ENCODE measurements at places on chromosomes 5 and 9.

GRCh38 chr9:84411683-84412267, 71.2 kb upstream of the SLC28A3 start:
- no peak for DNase-seq

GRCh38 chr9:99026956-99027298, 78.0 kb upstream of the TGFBR1 start:
- DNase-seq = no peak

- DNase-seq = no peak
Measured at GRCh38 chr5:125480911-125481310, 734.5 kb upstream of the ZNF608 start.

DNA sequence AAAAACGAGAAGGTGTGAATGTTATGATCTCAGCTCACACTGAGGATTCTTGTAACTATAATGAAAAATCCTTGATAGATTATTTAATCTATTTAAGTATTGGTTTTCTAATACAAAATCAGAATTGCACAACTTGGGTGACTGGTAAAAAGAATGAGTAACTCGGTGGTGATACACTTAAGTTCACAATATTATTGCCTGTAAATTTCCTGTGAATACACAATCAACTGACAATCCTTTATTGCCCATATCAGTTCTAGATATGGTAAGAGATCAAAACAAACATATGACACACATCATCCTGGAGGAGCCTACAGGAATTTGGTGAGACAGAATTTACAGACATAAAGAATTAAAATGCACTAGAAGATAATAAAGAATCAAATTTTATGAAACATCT, 14.1 kb upstream of the LURAP1L start:
- DNase-seq = no peak

DNA sequence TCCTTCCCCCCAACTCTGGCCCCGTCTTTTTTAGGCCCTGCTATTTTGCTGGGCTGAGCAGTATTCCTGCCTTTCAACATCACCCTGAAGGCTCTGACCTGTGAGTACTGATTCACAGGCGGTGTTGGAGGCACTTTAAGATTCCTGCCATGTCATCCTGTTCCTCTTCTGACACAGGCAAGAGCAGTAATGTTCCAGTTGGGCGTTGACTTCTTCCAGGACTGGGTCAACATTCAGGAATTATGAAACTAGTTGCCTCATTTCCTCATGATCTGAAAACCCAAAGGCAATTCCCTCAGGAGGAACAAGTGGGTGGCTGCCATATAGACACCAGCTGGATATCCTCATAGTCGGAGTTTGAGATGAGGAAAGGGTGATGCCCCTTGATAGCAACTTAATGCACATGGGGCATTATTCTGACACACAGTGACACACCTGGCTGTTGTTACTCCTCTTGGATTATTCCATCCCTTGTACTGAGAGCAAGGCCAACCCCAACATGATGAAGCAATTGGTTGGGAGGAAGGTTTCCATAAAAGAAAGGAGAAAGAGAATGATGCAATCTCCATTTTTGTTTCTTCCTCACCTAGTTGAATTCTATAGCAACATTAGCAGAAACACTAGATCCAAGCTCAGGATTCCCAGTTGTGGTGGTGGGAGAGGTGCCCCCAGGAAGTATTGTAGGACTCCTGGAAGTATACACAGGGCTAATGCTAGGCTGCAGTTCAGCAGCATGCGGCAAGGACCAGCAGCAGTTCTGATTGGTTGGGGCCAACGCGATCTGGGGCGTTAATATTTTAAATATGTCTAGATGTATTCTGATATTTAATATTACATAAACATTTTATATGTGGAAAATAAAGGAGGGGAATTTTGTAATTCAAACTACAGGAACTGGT, 19.6 kb upstream of the GLRX start:
- peak; percentile 80 for DNase-seq

DNA sequence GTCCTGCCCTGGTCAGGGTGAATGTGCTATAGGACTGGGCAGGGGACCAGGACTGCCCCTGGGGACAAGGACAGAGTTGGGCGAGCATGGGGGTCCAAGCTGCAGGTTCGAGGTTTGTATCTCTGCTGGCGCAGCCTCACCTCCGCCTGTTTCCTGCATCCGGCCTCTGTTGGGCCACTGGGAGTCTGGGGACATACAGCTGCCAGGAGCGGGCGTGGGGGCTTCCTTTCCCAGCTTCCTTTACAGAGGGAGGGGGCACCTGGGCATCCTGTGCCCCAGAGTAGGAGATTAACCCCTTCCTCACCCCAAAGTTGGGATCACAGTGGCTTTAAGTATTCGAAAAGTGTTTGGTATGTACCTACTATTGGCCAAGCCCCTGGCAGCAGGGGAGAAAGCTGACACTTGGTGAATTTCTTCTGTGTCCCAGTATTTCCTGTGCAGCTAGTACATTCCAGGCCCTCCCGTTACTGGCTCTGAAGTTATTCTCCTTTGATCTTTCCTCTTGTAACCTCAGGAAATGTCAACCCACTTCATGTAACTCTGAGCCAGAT, 19.0 kb downstream of the OLFML2A start:
- DNase-seq = no peak

DNA sequence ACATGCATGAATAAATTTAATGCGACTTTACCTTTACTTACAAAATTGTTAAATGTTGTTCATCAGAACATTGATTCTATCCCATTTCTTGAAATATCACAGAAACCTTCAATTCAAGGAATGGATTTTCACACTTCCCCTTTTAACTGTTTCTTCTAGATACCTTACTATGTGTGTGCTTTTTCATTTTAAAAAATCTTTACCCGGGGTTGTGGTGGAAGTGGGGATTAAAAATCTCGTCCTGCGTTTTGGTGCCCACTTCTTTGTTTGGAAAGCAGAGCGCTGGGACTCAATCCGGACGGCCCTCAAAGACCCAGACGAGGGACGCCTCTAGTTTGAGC, 5.8 kb upstream of the MEF2C start:
- DNase-seq = no peak

GRCh38 chr5:95447961-95448360, 56.8 kb downstream of the FAM81B start:
- no peak for DNase-seq

GRCh38 chr5:67037171-67037570, 159.4 kb downstream of the CD180 start:
- no peak for DNase-seq

DNA sequence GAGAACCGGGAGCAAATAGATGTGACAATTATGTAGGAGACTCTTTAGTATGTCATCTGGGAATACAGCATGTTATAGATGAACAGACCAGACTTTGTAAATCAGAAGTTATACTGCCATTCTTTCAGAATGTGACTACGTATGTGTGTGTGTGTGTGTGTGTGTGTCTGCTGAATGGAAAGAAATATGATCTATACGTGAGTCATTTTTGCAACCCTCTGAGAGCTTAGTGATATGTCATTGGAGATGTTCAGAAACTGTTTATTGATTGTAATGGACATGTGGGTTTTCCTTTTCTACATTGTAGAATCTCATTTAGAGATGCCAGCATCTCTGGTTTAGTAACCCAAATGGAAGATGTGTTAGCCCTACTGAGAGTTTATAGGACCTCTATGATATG, 731.5 kb downstream of the TLE1 start:
- DNase-seq = no peak

DNA sequence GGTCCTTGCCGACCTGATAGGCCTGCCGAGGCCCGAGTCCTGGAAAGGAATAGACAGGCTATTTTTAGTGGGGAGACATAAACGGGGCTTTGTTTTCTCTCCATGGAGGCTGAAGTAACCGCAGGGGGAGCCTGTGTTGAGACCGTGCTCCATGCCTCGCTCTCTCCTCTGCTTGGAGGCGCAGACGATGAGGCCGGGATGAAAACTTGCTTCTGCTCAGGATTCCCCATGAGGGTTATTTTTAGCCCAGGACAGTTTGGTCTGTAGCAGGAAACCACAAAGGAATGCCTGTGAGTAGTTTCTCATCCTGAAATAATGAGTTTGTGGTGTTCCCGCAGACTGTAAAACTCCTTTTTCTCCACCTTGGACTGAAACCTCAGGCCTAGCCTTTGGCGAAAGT, 81.9 kb upstream of the RARS1 start:
- DNase-seq = peak; percentile 81

GRCh38 chr9:133739408-133740280, 1.5 kb upstream of the SARDH start:
- no peak for DNase-seq

GRCh38 chr5:32887390-32887789, 176.3 kb downstream of the NPR3 start:
- no peak for DNase-seq

DNA sequence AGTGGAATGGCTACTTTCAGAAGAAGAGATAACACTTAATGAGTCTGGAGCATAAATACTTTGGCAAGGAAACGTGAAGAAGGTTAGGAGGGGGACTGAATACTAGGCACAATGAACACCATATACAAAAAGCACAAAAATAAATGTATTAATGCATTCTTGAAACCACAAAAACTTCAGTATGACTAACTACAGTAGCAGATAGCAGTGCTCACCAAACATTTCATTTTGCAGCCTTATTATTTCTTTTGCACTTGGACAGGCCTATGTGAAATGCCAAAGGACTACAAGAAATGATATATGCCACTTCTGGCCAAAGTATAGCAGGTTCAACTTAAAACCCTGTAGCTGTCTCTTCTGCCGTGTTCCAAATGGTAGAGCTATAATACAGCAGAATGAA, 26.3 kb downstream of the UBQLN1 start:
- no peak for DNase-seq

GRCh38 chr5:6397536-6398269, 19.4 kb upstream of the MED10 start:
- no peak for DNase-seq

DNA sequence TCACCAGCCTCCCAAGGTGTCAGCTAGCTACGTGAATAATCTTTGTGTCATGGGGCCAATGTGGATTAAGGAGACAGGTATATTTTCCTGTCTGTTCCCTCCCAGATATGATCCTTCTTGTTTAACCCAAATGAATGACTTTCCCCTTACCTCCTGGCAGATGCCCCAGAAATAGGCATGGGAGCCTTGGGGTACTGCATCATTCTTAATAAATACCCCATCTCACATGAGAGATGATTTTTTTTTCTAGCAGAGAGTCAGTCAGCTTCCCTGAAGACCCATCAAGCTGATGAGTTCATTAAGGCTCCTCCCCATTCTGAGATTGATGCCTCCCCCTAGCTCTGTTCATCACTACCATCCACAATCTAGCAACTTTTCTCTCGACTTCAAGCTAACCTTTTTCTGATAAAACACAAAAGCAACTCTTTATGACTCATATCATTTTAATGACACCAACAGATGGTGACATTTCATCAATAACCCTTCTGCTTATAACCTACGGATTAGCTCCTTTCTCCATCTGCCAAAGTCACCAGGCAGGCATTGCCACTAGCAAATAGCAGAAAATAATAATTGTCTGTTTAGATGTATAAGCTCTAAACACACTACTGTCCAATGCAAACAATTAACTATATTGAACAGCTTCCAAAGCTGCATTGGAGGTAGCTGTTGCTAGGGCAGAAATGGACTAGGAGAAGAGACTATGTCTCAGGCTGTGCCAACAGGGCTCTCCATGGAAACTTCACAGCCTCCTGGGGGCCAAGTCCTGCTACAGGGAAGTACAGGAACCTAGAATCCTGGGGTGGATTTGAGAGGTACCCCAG, 143.7 kb downstream of the ACER2 start:
- no peak for DNase-seq

DNA sequence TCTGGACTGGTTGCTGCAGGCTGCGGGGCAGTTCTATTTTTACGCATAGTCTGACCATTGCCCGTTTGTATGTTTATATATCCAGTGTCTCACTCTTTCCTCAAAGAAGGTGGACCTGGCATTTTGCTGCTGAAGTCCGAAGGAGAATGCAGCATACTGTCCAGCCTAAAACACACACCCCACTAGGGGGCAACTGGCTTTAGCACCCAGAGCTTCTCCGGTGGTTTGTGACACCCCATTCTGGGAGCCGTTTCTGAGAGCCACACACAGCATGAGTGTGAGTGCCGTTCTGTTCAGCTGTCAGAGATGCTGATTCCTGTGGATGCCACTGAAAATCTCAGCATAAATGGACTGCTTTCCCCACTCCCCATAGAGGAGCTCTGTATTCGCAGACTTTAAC, 290.5 kb upstream of the TAS2R1 start:
- no peak for DNase-seq

DNA sequence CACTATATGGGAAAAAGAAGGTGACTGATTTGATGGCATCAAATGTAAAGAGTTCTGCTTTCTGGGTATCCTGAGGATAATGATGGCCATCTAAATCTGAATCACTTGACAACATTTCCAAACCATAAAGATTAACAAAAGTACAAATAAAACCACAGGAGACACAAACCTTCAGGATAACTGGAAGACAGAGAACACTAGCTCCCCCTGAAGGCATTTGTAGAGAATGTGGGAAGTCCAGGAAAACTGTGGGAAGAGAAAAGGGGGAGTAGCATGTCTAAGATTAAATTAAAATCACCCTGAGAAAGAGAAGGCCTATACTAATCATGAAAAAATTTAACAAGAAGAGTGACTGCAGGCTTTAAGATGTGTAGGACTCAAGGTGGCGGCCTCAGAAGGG, 116.2 kb downstream of the PRELID2 start:
- DNase-seq = no peak

DNA sequence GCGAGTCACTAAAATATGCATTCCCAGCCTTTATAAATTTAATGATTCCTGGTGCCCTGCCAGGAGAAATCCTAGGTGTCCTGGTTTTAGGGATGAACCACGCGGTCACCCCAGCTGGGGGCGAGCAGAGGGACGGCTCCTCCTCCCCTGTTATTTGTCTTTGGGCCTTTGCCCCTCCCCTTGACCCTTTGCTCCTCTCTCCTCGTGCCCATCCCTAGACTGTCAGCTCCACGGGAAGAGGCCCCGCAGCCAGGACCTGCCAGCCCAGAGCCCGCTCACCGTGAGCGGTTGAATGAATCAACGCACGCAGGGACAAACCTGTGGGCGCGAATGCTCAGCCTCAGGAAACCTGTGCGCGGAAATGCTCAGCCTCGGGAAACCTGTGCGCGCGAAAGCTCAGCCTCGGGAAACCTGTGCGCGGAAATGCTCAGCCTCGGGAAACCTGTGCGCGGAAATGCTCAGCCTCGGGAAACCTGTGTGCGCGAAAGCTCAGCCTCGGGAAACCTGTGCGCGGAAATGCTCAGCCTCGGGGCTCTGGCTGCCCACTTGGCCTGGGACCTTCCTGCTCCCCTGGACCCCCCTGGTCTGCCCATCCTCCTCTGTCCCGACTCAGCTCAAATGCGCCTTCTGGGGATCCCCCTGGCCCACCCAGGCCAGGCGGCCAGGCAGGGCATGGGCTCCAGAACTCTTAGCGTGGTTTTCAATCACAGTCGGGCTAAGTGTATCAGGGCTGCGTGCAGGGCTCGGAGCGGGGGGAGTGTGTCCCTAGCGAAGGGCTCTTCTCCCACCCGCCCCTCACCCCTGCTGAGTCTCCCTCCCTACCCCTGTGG, 140.5 kb upstream of the COL5A1 start:
- no peak for DNase-seq

DNA sequence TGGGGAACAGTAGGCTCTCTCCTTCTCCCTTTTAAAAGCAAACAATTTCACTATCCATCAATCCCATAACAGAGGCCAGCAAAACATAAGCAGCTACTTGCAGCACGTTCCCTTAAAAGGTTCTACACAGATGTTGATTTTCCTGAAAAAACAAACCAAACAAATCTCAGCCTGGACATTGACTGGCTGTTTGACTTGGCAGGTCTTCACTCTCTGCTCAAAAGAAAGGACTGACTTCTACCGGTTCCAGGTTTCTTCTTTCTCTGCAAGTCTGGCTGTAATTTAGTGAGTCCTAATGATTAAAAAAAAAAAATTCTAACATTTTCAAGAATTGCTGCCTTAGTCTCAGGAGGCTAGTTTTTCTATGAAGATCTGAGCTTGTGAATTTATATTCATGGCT, 203.1 kb upstream of the EFNA5 start:
- DNase-seq = no peak

GRCh38 chr5:2557435-2557834, 194.0 kb downstream of the IRX2 start:
- DNase-seq = no peak

All from AG09309 (cell line).